ENCODE measurements at places on chromosomes 7 and 10.

DNA sequence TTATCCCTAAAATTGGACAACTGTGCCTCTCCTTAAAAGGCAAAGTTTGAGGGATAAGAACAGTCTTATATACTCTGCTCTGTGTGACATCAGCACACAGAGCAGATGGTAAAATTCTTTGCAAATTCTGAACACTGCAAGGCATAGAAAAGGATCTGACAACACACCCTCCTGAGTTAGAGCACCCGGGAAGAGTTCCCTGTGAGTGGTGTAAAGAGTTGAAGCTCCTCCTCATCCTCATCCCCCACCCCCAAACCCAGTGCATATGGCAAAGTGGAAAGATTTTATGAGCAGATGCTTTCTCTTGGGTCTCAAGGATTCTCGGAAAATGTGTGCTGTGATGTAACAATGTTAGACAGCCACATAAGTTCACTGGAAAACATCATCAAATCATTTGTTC lies 40.0 kb upstream of the DGKI start:
- DNase-seq: no peak

- DNase-seq: peak; percentile 35
Observed at GRCh38 chr10:28367929-28368484, 65.1 kb upstream of the MPP7 start.

DNA sequence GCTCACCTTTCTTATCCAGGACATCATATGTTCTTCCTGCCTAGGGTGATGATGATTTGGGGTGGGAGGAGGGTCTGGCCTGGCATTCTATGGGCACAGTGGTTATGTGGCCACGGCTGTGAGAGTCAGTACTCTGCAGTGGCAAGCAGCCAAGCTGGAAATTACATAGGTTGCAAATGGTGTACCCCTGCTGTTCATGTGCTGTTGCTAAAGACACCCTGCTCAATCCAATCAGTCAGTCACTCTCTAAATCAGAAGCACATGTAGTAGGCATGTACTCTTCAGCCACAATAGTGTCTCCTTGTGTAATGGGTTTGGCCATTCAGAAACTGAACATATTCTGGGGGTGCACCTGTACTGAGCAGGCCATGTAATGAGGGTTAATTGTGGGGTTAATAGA lies 449.1 kb upstream of the ANKRD30A start:
- DNase-seq: no peak

GRCh38 chr10:96585736-96586418 lies 935 bp downstream of the TM9SF3 start:
- peak; percentile 14 for DNase-seq

GRCh38 chr7:138167222-138167621 lies 91.0 kb downstream of the AKR1D1 start:
- DNase-seq: no peak

GRCh38 chr7:87933605-87933952 lies 472 bp upstream of the ADAM22 start:
- DNase-seq: no peak

GRCh38 chr7:80272560-80273239 lies 138.1 kb downstream of the GNAI1 start:
- no peak for DNase-seq

DNA sequence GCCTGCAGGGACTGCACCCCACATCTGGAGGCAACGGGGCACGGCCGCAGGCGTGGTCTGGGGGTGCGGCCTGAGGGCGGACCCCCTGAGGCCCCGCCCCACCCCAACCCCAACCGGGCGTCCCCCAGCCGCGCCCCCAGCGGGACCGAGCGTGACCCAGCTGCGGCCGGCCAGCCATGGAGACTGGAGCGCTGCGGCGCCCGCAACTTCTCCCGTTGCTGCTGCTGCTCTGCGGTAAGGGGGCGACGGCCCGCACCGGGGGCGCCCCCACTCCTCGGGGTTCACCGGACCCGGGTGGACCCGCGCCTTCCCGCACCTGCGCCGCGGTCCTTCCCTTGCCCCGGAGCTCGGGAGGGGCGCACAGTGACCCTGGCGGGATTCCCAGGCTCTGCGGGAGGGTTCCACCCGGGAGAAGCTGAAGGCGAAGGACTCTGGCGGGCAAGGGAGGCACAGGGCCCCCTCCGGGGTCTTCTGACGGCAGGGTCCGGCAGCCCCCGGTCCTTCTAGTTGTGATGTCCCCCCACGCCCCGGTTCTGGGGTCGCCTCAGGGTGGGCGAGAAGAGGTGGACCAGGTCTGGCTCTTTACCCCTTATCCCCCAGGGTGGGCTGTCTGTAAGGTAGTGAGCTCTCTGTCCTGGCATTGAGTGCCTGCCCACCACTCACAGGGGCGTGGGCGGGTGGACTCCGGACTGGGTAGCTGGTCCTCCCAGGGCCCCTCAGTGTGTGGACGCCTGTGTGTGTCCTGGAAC lies at the start of gene RAMP3:
Gene RAMP3, plus strand, starts transcription at position 139 of the 749 bp plus-strand sequence. Its CDS starts 38 bp downstream, at position 177.
- DNase-seq: no peak

GRCh38 chr7:134298902-134299683 lies 17.6 kb downstream of the SLC35B4 start:
- no peak for DNase-seq

GRCh38 chr7:112202816-112203215 lies 3.4 kb downstream of the DOCK4 start:
- no peak for DNase-seq

DNA sequence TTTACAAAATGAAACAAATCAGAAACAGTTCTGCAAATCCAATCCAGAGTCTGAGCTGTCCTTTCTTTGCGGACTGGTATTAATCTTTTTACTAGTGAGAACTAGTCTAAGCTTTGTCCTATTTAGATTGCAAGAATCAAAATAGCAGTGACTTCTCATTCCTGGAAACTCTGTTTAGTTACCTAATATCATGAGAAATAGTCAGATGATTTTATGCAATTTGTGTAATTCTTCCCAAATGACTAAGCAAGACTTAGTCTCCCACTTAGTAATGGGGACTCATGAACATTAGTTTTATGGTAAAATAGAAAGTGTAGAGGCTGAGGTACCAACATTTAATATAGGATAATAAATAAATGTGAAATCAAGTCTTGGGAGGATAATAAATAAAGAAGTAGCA lies 341.3 kb downstream of the DNAJB9 start:
- no peak for DNase-seq

DNA sequence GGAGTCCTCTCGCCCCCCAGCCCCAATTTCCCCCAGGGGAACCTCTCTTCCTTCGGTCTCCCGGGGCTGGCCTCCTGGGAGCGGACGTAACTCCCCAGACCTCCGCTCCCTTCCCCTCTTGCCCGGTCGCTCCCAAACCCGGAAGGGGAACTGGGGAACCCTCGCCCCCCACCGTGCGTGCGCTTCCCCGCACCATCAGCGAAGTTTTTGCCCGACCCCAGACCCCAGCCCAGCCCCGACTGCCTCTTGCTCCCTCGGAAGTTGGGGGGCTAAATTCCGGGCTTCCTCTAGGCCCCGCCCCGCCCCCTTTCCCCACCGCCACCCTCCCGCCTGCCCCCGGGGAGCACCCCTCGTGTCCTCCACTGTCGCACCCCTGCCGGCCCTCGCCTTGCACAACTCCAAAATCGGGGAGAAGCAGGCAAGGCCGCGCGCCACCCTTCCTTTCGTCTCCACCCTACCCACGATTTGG lies 436 bp downstream of the GNB2 start:
- DNase-seq: peak; percentile 35

DNA sequence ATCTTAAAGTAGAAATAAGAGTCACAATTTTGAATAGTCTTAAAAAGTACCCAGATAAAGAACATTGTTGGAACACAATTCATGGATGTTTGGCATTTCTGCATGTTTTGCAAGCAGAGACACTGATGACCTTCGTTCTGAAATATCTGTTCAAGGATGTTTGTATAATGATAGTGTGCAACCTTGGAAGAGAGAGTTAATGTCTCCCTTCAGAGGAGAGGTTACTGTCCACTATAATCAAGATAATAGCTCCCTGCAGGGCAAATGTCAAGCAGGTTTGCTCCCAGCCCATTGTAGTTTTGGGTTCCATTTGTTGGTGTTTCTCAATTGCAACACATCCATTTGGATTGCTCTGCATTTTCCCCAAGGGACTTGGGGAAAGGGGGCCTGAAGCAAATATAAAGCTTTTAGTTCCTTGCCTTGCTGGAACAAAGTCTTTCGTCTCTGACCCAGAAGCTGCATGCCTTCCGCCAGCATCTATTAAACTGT lies 45.2 kb downstream of the COL1A2 start:
- no peak for DNase-seq

DNA sequence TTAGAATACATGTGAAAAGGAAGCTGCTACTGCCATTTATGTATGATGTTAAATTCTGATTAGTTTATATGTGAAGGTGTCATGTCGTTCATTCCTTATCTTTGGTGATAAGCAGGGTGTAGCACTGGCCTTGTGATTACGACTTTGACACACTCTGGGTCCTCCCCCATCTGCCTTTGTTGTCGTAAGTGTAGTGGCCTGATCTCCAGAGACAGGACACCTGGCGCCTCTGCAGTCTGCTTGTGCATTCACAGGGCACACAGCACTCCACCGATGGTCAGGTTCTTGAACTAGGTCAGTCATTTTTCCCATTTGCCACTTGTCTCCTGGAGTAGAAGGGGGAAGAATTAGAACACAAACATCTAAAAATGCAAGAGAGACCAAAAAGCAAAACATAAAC lies 186.0 kb downstream of the PRKCQ start:
- no peak for DNase-seq

GRCh38 chr7:6252341-6252746 lies 20.1 kb downstream of the CYTH3 start:
- DNase-seq: no peak

GRCh38 chr10:110563132-110563531 lies 4.4 kb upstream of the SMC3 start:
- no peak for DNase-seq

GRCh38 chr7:6271060-6271658 lies 1.3 kb downstream of the CYTH3 start:
- DNase-seq: peak; percentile 38

DNA sequence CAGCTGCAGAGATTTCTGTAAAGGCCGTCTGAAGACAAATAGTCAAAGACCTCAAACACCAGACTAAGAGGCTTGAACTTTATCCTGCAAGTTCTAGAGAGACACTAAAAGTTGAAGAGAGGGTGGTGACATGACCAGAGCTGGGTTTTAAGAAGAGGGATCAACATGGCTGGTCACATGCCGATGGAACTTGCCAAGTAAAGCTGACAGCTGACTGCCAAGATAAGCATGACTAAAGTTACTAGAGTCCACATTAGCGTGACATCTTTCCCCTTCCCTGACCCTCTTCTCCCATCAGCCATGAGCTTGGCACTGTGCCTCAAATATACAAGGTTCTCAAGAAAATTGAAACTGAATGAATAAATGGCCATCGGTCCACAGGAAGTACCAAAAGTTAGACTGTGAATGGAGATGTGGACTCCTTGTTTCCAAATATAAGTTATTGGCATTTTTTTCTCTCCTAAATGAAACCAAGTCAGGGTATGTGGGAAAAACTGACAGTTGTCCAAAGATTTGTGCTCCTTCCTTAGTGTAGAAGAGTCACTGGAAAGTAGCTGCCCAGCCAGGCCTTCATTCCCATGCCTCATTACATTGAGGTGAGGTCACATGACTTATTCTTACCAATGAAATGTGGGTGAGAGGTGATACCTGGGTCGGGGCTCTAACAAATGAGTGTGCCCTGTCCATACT lies 24.5 kb downstream of the XPNPEP1 start:
- no peak for DNase-seq

DNA sequence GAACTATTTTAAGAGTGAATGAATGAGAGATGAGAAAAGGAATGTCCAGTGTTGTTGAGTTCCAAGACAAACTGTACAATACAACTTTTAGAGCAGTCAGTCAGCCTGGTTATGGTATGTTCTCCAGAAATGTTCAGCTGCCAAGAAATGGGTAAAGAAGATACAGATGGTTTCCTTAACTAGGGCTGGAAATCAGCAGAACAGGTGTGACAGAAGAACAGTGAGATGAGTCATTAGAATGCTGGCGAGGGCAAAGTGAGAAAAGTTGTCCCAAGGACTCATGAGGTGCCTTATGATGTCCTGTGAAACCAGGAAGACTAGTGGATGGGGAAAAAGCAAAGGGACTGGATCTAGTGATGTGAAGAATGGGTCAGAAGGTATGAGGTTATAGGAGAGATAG lies 20.8 kb upstream of the SEPTIN7 start:
- DNase-seq: no peak

DNA sequence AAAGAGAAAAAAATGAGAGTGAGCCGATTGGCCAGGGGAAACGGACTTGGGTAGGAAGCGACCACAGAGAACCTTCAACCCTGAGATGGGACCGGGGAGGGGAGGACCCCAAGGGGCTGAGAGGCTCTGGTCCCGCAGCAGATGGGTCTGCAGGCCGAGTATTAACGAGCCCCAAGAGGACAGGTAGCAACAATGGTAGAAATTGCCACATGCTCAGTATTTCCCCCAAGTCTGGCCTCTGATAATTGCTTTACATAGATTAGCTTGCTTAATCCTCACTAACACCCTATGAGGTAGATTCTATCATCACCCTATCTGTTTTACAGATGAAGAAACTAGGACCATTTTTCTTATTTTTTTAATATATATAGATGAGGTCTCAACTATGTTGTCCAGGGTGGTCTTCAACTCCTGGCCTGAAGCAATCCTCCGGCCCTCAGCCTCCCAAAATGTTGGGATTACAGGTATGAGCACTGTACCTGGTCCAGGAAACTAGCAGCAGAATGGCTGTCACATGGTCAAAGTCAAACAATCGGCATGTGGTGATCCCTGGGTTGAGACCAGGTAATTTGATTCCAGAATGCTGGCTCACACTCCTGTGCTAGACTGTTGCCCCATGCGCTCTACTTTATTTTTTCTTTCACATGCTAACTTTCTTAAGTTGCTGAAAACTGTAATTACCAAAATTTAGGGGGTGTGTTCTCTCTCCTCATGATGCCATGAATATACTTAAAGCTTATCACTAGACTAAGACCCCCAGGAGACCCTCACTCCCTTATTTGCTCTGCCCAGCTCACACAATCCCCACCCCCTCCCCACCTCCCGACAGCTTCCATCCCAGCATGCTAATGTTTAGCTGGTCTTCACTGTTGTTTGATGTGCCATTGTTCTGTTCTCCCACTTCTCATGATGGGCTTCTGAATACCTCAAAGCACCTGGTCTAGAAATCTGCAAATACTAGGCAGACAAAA lies 67.9 kb upstream of the AFAP1L2 start:
- DNase-seq: no peak

- no peak for DNase-seq
Observed at GRCh38 chr10:83229991-83230390, 909.3 kb upstream of the GHITM start.

DNA sequence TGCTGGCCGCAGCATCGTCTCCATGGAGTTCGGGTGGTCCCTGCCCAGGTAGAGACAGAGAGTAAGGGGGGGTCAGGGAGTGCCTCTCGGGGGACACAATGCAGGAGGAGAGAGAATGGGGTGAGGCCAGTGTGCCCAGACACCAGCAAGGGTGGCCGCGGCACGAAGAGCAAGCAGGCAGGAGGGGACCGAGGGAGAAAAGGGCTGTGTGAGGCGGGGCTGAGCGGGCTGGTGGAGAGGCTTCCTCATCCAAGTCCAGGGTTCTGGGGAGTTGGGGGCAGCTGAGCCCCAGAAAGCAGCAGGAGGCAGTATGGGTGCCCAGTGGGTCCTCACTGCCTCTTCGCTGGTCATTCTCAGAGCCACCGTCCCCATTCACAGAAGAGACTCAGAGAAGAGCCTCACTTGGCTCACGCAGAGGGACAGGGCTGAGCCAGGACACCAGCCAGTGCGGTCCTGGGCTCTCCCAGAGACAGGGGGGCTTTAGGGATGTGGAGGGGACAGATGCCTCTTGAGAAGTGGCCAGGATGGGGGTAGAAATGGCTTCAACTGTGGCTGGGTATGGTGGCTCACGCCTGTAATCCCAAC lies 78.9 kb downstream of the MICALL2 start:
- DNase-seq: no peak

Measured in effector memory CD8-positive, alpha-beta T cell (primary cell).